Neural progenitor cell (in vitro differentiated cells): ENCODE measurements at places on chromosomes 5 and 9. TPM values are rescaled to one million over a fixed set of nuclear protein-coding genes. Genes with fewer than 3 reads are reported as not detected.

ZNF608 gene
- 168 and 213 TPM in 2 replicates for total RNA-seq

DNA sequence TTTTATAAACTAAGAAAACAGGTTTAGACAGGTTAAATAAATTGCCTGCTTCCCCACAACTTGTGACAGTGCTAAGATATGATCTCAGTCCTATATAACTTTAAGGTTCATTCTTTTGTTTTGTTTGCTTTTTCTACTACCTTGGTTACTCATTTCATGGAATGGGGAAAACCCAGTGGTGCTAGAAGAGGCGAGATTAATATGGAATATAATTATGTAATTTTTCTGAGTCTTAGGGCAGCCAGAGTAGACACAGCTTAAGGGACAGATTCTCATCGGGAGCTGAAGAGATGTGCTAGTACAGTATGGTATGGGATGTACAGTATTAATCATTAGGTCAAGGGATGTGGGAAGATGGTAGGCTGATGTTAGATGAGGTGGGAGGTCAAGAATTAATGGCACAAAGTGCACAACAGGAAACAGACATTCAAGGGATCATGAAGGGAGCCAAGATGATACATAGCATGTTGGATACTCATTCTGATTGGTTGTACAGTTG lies 6.2 kb downstream of the TRIM32 start:
- DNase-seq: no peak

DNA sequence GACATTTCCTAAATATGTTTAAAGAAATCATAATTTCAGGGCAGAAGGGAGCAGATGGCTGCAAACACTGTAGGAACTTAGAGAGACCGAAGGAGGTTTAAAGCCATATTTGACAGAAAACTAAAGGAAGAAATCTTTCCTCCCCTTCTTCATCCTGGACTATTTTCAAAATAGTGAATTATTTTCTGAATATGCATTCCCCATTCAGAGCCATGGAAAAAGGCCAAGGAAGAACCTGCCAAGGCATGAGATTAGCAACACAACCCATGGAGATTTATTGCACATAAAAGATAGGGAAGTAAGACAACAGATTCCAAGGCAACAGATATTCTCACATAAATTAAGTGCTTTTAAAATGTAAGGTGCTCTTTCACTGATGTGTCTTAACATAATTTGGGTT lies 233.3 kb upstream of the ADAMTS16 start:
- no peak for DNase-seq

- no peak for DNase-seq
These were observed 8.7 kb upstream of the ARL14EPL start for GRCh38 chr5:116023619-116024018.

DNA sequence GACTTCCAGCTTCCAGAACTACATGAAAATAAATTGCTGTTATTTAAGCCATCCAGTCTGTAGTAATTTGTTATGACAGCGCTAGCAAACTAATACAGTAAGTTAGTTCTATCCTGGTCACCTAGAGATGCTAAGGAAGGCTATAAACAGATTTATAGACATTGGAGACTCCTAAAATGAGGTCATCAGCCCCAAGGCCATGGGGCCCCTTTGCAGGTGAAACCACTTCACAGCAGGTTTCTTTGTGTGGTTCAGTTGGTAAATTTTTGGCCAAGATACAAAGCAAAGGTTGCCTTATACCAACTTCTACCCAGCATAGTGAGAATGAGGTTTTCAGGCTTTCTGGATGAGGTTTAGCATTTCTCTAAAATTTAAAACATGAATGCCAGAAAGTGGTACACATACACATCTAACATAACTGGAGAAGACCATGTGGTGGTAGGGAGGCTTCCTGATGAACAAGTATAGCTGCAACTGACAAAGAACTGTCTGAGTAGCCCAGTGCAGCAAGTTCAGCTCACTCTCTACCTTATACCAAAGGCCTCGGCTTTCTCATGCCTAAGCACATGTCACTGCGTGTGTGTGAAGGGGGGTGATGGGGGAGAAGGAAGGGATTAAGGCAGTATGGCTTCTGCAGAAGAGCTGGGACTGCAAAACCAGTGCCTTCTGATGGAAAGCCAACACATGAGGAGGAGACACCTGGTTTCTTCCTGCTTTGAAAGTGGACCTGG lies 264.6 kb upstream of the TAS2R1 start:
- DNase-seq: no peak
